ENCODE measurements at places on chromosomes 7 and 10.

GRCh38 chr7:97078023-97078969, 39.2 kb upstream of the SDHAF3 start:
- no peak for DNase-seq

DNA sequence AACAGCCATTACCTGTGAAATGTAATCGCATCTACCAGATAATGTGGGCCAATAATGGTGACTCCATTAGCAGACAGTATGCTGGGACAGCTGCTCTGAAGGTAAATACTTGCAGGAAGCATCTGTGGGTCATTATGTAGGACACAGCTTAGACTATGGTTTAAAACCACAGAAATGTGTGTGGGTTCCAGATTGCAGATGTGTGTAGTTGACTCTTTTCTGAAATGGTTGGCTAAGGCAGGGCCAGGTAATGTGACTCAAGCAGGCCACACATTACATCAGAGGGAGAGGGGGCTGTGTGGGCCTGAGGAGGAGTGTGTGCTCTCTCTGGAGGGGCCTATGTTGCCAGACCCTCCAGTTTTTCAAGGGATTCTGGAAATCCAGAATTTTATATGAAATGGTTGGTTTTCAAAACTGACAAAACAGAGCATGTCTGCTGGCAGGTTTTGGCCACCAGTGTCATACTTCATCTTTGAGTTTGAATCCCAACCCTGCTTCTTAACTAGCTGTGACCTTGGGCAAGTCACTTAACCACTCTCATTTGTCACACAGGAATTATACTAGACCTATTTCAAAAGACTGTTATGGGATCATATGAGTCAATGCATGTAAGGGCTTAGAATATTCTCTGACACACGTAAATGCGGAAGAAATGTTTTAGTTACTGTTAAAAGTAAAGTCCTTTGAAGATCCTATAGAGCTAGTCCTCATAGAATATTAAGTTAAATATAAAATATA, 64.5 kb downstream of the MCMBP start:
- DNase-seq = no peak

- no peak for DNase-seq
Measured at GRCh38 chr7:3892157-3892556, 591.1 kb downstream of the SDK1 start.

GRCh38 chr10:79983286-79983909, 34.5 kb upstream of the SFTPD start:
- no peak for DNase-seq

GRCh38 chr7:1849351-1850041, 179.4 kb downstream of the ELFN1 start:
- no peak for DNase-seq

- DNase-seq = no peak
Measured at GRCh38 chr10:88157981-88158465, 294.6 kb downstream of the PTEN start.

DNA sequence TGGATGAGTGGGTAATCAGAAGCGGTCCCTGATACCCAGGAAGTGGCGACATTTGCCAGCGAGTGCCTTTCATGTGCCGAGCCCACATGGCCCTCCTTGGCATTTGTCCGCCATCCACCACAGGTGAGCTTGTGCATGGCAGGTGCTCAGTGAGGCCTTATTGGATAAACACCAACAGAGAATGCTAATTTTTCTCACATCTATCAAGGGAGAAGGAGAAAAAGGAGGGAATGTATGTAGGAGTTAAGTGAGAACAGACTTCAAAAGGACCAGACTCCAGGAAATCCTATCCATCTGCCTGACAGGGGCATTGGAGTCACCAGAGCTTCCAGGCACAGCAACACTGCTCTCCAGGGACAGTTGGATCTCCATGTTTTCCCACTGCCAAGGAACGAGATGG, 143.5 kb upstream of the ZMIZ1 start:
- no peak for DNase-seq

DNA sequence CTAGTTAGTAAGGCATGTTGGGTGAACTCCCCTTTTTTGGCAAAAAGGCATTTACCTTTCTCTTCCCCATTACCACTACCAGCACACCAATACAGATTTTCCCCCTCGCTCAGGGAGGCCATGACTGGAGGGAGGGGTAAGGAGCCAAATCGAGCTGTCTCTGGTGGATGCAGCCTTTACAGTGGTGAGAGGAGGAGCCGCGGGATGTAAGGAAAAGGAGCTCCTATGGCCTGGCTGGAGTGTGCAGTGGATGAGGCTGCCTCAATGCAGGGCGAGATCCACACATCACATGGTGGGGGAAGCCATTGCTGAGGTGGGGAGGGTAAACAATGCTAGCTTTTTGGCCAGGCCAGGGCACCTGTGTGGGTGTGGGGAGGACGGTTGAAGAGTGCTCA, 416.2 kb downstream of the EXOC4 start:
- DNase-seq = no peak

GRCh38 chr10:126157189-126157588, 231.1 kb downstream of the ADAM12 start:
- no peak for DNase-seq

GRCh38 chr7:28298870-28299518, 113.3 kb upstream of the CREB5 start:
- DNase-seq = no peak

DNA sequence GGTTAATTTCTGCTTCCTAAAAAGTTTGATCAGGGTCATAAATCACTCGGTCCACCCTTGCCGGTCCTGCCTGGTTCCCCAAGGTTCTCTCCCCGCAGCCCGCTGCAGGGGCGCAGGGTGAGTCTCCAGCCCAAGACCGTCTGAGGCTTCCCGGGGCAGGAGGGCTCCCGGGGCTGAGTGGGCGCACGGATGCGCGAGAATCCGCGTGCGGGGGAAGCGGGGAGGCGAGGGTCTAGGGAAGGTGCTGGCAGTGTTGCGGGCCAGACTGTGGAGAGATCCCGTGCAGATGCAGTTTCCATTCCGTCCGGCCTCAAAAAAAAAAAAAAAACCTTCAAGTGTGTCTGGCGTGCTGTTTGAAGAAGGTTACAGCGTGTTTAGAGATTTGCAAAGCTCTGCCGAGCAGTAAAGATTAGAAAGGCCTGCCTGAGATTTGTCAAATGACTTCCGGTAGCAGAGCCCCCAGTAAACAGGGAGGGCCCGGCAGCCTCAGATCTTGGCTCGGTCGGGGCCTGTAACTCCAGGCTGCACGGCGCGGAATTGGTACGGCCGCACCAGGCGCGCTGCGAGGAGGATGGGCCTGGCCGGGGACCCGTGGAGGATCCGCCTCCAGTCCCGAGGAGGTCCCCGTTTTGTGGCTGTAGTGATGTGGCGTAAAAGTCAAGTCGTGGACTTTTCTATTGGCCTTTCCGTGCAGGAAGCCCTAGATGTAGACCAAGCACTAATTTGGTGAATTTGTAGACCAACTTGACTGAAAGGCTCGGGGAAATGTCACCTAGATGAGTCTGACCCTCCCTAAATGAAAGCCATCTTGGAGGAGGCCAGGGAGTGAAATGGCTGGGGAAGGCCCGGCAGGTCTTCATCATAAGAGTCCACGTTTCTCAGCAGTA, 293.2 kb upstream of the NFE2L3 start:
- DNase-seq = no peak

DNA sequence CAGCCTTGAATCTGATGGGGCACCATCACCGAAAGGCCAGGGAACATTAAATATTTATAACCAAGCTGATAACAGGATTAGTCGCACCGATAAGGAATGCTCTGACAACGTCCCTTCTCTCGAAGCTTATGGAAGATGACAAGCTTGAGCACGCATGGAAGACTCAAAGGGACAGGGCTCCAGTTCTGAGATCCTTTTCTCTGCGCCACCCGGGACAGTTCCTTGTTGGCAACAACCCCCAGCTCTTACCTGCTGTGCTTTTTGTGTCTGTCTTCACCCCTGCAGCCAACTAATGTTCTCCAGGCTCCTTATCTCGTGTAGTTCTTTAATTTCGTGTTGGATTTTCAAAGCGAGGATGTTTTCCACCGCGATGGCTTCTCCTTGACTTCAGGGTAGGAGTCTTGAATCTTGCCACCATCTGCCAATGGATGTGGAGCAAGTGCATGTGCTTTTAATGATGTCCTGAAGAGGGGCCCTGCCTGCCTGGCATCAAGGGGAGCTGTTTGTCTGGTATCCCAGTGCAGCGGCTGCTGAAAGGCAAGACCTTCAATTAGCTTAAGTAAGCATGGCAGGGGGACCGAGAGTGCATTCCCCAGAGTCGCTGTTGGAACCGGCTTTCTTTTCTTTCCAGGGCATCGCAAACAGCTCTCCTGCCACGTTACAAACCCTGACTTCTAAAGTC, 354 bp upstream of the FERD3L start:
- no peak for DNase-seq

DNA sequence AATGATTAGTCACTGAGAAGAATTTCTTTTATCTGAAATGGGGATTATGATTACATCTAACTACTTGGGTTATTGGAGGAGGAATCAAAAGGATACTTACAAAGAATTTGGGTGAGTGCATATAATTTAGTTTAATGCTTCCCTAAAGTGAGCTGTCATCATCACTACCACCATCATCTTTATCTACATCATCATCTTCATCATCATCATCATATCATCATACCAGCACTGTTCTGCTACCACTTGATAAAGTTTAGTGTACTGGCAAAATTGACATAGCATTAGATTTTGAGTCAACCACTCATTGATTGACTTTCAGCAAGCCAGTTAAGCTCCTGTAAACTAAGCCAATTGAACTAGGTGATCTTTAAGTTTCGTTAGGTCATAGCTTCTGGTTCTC, 245.6 kb upstream of the DKK1 start:
- DNase-seq = no peak

DNA sequence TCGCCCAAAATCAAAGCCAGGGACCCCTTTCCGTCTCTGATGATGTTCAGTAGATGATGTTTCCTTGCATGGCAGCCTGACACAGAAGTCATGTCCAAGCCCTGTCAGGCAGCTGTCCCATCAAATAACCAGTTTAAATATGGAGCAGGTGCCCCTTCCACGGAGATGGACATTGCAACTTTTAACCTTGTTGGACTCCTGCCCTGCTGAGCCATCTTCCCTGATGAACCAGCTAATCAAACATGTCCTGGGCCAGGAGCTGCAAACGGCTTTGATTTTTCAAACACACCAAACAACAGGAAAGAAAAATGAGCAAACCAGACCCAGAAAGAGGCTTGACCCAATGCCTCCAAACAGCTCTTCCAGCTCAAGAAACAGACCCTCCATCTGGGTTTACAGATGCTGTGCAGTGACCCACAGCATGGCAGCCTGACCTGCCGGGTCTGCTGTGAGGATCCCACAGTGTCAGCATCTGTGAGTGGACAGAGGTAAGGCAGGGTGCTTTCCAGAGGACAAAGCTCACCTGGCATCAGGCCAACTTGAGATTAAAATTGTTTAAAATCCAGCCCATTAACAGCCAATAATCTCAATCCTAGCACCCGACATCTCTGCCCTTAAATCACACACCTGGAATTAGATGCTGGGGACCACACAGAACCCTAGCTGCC, 372.6 kb downstream of the GRID1 start:
- DNase-seq = no peak

Measured in stimulated activated CD4-positive, alpha-beta T cell treated with anti-CD3 and anti-CD28 coated beads, Interleukin-15, amount 100 ng/mL, for 1 hour (primary cell).